ENCODE measurements at places on chromosomes 13 and 19.
A peak's percentile ranks its signal among the peaks of the same experiment; 100 is the strongest.

- DNase-seq = no peak
Measured at GRCh38 chr19:33186431-33187182, 7.5 kb upstream of the LRP3 start.

DNA sequence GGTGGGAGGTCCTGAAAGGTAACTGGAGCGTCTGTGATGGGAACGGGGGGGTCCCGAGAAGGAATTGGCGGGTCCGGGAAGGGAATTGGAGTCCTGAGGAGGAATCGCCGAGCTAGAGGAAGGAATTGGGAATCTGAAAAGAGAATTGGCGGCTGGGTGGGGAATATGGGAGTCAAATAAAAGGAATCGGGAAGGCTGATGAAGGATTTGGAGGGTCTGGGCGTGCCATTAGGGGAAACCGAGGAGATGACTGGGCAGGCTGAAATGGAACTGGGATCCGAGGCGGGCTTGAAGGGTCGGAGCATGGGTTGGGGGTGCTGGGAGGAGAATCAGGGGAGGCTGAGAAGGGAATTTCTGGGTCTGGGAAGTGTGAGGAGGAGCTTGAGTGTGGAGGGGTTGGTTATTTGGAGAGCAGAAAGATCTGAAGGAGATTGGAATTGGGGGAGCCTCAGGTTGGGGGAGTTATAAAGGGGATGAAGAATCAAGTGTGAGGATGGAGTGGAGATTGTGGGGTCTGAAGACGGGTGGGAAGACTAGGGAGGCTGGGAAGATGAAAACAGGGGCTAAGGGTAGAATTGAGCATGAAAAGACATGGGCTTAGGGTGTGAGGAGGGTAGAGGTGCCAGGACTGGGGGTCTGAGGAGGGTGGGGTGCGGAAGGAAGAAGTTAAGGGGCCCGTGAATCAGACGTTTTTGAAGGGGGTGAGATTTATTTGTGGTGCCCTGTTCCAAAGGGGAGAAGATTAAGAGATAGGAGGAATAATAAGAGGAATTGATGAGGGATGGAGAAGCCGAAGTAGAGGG is 718 bp downstream of the ACTN4 start:
- no peak for DNase-seq

DNA sequence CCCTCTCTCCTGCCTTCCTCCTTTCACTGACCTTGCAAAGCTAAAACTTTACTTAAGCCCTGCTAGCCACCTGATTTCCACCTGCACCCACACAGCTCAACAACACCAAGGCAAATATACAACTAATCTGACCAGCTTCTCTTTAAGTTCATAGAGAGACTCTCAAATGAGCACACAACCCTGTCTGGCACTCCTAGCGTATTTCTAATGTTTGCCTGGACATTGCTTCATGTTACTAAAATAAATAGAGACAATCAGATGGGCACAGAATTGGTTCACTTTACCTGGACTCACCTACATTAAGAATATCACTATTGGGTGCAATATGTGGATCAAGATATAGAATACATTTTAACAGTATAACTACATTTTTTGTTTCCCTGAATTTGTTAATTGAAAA is 33.2 kb upstream of the RXFP2 start:
- DNase-seq = no peak

- DNase-seq = peak; percentile 27
Measured at GRCh38 chr13:106867249-106867648, 299.3 kb upstream of the ARGLU1 start.

- DNase-seq = no peak
Measured at GRCh38 chr19:34484328-34484727, 2.8 kb downstream of the WTIP start.

- no peak for DNase-seq
Measured at GRCh38 chr13:29571876-29572570, 23.5 kb downstream of the SLC7A1 start.

DNA sequence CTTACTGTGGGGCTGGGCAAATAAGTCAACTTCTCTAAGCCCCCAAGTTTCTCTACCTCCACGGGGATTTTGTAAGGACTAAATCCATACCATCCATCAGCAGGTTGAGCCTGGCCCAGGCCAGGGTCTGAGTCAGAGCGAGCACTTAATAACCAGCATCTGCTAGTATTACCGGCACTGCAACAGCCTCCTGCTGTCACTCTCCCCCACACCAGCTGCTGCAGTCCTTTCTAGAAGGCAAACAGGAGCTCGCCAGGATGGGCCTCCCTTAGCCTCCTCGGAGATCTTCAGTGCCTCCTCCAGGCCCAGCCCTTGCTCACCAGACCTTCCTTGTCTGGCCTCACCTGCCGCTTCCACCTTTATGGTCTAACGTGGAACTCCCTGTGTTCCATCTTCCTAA is 3.2 kb downstream of the NAPA start:
- DNase-seq = no peak

DNA sequence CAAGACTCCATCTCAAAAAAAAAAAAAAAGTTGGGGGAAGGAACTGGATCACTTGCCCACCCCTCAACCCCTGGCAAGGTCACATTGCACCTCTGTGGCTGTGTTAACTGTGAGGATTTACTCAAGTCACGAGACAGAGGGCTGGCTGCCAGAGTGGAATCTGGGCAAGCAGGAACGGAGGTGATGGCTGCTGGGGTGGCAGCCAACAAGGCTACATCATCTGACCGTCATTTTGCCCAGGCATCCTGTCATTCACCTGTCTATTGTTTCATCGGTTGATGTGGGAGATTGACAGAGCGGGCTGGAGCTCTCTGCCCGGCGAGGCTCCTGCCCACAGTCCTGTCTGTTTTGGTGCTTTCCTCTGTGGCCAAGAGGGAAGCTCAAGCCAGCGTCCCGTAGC is 75.7 kb downstream of the DPF1 start:
- DNase-seq = peak; percentile 34

- no peak for DNase-seq
Measured at GRCh38 chr13:43088093-43088511, 64.7 kb downstream of the DNAJC15 start.

DNA sequence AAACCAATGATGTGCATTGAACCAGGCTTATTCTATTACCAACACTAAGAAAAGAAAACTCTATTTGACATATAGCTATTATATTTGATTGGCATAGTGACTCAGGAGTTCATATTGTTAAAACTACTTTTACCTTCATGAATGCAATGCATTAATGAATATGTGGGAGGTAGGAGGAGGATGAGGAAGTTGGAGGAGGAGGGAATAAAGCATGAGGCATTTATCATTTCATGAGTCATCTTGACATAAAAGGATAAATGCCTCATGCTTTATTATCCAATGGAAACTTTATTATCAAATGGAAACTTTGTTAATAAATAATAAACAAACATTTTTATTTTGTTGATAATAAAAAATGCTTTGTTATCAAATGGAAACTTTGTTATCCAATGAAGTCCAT is 116.5 kb downstream of the SPRY2 start:
- DNase-seq = no peak

DNA sequence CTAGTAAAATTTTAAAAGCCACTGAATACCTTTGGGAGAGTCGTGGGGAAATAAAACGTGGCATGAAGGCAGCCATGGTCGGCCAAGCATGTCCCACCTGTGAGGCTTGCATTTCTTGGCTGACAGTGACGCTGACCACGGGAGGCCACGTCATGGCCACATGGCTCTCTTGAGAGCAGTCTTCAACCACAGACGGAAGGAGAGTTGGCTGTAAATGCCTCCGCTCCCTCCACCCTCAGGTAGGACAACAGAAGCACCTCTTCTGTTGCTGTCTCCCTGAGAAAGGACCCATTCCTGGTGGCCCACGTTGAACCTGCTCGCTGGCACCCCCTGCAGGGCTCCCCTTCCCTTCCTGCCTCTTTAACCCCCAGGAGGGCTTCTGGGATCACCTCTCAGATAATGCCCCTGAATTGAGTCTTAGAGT is 10.6 kb upstream of the LRRC25 start:
- DNase-seq = no peak

- DNase-seq = no peak
Measured at GRCh38 chr19:43581467-43581866, 5.9 kb downstream of the PINLYP start.

DNA sequence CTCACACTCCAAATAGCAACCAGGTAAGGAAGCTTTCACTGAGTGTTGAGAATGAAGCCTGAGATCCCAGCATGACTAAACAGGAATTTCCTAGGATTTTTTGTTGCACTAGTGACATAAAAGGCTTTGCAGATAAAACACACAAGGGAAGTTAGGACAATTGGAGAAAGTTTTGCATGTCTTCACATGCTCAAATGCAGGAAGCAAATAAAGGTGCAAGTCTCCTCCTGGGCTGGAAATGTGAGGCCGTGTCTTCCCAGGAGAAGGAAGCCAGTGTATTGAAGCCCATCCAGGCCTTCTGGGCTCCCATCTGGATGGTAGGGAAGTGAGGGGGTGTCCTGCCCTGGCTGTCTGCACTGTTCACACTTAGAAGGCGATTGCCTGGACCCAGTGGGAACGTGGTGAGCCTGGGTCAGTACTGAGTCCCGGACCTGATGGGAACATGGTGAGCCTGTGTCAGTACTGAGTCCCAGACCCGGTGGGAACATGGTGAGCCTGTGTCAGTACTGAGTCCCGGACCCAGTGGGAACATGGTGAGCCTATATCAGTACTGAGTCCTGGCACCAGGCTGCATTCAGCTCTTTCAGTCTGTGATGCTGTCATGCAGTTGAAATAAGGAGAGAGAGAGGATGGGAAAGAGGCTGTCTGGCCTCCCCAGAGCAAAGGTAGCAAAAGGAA is 38.7 kb downstream of the SIAH3 start:
- no peak for DNase-seq

DNA sequence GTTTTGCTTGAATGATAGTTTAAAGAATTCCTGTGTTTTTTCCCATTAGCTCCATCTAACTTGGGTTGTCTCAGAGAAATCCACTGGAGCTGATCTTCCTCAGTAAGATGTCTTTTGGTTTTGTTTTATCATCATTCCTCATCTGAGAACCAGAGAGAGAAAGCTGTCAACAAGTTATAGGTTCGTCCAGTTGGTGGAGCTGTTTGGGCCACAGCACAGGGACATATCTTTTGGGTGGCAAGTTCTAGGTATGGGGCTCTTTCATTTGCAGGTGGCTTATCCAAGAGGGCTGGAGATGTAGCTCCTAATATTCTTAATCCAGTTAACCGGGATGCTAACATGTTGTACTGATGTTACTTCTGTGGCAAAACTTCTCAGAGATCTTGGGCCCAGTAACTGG is 174.2 kb downstream of the KCNRG start:
- DNase-seq = no peak

- DNase-seq = no peak
Measured at GRCh38 chr13:47081246-47081645, 184.4 kb upstream of the HTR2A start.

- DNase-seq = no peak
Measured at GRCh38 chr19:6509118-6509971, 7.2 kb upstream of the TUBB4A start.

DNA sequence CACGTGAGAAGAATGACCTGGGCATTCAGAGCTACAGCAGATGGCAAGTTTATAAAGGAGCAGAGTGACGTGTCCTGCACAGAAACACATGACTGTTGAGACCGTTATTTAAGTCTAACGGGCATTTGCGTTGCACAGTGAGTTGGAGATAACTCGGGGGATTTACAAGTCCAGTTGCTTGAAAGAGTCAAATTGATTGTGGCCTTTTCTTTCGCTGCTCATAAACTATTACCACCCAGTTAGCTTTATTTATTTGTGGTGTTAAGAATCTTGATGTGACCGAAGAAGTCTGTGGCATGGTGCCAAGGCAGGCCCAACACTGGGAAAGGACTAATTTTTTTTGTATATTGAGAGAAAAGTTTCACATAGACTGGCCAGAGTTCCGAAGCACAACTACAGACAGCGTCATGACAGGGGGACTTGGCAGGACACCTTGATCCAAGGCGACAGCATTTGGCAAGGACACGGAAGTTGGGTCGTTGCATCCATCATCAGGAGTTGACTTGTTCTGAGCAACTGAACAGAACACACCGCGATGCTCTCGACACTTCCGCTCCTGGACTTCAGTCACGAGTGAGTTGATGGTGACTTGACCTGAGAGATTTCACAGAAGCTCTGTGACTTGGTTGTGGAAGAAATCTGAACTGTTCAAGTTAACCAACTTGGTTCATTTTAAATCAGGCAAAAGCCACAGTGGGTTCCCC is 11.9 kb upstream of the PTOV1 start:
- DNase-seq = no peak

DNA sequence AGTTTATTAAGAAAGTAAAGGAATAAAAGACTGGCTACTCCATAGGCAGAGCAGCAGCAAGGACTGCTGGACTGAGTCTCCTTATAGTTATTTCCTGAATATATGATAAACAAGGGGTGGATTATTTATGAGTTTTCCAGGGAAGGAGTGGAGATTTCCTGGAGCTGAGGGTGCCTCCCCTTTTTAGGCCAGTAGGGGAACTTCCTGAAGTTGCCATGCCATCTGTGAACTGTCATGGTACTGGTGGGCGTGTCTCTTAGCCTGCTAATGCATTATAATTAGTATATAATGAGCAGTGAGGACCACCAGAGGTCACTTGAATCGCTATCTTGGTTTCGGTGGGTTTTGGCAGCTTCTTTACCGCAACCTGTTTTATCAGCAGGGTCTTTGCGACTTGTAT is 13.5 kb downstream of the ZSCAN5A start:
- no peak for DNase-seq

DNA sequence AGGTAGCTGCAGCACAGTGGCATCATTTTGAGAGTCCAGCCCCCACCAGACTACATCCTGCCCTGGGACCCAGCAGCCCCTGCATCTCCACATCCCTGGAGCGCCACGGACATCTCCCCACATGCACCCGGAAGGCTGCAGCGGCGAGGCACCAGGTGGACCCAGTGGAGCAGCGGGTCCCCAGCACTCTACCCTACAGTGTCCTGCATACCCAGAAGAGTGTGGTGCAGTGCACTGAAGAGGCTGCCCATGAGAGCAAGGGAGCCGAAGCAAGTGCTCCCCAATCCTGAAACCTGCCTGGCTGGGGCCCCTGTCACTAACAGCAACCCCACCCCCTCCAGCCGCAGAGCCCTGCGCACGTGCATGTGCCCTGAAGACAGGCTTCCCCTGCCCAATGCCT is 21.3 kb upstream of the SLC7A9 start:
- no peak for DNase-seq

DNA sequence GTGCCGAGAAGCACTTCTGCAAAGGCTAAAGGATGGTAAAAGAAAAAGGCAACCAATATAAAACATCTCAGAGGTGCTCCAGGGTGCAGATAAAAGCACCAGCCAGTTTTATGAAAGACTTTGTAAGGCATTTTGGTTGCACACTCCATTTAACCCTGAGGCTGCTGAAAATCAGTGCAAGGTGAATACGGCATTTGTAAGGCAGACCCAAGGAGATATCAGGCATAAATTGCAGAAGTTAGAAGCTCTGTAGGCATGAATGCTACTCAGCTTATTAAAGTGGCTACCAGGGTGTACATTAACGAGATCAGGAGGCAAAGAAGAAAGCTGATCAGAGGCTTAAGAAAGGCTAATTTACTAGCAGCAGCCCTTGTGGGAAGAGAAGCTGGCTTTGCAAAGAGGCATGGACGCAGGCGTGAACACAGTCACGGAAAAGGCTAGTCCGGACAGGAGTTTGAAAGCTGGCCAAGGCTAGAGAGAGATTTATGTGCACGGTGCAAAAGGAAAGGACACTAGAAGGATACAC is 99.6 kb downstream of the ZNF429 start:
- peak; percentile 28 for DNase-seq

- no peak for DNase-seq
Measured at GRCh38 chr19:39919976-39920375, 14.5 kb downstream of the FCGBP start.
